ENCODE measurements at places on chromosomes 2 and 18.

DNA sequence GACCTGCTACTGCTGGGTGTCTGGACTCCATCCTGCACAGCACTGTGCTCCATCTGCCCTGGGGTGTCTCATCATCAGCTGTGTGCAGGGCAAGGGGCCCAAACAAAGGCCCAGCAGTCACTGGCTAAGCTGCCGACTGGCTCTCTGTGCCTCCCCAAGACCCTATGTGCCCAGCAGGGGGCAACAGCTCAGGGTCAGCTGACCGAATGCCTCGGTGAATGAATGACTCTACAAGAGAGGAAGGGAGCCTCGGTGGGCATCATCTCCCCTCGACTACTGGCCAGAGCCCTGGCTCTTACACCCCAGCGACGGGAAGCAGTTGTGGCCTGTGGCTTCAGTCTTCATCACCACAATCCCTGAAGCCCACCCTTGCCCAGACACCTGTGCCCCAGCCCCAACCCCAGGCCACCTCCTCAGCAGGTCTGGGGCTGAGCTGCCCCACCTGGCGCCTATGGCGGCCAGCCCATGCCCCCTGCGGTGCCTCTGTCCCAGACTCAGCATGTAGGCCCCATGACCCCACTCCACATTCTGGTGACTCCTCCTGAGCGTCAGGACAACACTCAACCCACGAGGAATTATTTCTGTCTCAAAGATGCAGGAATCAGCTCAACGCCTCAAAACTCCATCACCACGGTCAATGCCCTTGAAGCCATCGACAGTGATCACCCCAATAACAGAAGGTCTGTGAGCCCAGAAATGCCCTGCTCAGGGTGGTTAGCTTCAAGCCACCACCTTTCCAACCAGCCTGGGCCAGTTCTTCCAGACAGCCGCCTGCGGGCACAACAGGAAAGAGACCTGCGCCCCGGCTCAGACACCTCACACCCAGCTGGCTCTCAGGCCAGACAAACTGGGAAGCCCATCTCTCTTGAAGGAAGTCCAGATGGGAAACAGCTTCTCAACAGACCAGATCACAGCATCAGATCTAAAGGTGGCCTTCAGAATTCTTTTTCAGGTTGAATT is 1.6 kb upstream of the GPR17 start:
- no peak for DNase-seq

- DNase-seq: no peak
These were observed 216.0 kb upstream of the SH3BP4 start for GRCh38 chr2:234735829-234736228.

- DNase-seq: no peak
These were observed 23.4 kb upstream of the TANK start for GRCh38 chr2:161136696-161137324.

GRCh38 chr2:12050396-12050795 is 304.0 kb downstream of the LPIN1 start:
- no peak for DNase-seq

DNA sequence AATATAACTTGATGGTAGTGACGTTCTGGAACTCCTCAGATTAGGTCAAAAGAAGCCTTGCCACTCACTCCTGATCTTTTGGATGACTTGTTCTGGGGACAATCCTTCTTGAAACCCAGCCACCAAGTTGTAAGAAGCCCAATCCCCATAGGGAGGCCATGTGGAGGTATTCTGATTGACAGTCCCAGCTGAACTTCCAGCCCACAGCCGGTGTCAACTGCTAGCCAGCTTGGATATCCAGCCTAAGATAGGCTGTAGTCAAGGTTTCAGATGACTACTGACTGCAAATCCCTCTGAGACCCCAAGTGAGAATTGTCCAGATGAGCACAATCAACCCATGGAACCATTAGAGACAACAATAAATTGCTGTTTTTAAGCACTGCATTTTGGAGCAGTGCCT is 31.4 kb downstream of the EIF2AK2 start:
- DNase-seq: no peak

DNA sequence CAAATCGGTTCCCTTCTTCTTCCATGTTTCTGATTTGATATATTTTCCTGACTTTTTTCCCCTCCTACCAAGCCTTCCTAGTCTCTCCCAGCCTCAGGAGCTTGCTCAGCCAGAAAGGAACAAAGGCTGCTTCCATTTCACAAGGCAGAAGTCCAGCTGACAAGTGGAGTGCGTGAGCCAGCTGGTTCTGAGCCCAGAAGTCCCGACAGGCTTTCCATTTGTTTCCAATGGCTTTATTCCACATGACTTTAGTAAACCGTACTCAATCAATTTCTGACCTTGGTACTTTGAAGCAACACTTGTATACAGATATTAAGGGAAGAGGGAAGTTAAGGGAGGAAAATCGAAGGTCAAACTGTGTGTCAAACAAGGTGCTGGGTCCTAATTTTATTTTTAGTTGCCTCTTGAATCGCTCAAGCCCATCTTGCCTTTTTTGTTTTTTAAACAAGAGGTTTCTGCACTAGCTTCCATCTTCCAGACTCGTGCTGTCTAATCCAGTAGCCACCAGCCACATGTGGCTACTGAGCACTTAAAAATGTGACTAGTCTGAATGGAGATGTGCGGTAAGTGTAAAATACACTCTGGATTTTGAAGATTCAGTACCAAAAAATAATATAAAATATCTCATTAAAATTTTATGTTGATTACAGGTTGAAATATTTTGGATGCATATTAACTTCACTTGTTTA is 36.2 kb downstream of the WIPF1 start:
- no peak for DNase-seq

DNA sequence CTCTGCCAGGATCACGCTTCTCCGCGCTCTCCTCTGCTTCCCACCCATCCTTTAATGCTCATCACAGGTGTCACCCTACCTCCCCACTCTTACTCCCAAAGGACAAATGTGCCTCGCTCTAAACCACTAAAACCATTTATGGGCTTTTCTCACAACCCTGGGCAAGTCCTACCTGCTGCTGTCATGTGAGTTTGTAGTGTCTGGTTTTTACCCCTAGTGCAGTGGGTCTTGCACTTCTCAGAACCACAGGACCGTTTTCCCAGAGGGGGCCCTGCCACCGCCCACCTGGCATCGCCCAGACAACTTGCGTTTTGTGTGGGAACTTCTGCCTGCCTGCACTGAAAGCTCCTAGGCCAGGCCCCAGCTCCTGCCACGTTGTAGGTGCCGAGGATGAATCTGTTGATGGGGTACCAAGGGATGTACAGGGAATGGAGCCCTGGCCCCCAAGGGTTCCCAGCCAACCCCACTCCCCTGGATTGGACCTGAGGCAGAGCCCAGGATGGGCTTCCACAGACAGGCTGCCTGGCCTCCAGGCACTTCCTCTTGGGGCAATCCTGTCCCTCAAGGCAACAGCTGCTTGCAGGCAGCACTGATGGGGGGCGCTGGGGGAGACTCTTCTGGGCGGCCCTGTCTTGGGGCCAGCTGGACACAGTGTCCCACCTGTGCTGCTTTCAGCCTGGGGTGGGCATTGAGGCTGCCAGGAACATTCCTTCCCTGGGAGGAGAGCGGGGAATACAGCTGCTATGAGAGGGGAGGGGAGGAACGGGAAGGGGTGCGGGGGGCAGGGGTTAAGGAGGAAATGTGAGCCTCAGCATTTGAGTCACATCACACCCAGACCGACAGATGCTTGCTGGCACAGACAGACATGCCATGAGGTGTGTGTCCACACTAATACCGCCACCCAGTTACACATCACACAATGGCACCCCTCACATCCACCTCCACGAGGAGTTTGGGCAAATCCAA is 176.3 kb downstream of the ZFP36L2 start:
- DNase-seq: no peak

GRCh38 chr18:77144046-77144445 is 11.5 kb upstream of the MBP start:
- DNase-seq: no peak

- DNase-seq: no peak
These were observed 13.2 kb downstream of the ATG16L1 start for GRCh38 chr2:233264667-233265066.

GRCh38 chr2:159613091-159613490 is 3.3 kb downstream of the BAZ2B start:
- DNase-seq: no peak

GRCh38 chr18:43314941-43315340 is 37.7 kb upstream of the SYT4 start:
- DNase-seq: no peak

- DNase-seq: no peak
These were observed 949 bp downstream of the CDC42EP3 start for GRCh38 chr2:37670378-37671008.

- no peak for DNase-seq
These were observed 9.8 kb upstream of the INO80D start for GRCh38 chr2:206095536-206096332.

GRCh38 chr2:174518395-174518794 is 31.6 kb upstream of the GPR155 start:
- DNase-seq: no peak

DNA sequence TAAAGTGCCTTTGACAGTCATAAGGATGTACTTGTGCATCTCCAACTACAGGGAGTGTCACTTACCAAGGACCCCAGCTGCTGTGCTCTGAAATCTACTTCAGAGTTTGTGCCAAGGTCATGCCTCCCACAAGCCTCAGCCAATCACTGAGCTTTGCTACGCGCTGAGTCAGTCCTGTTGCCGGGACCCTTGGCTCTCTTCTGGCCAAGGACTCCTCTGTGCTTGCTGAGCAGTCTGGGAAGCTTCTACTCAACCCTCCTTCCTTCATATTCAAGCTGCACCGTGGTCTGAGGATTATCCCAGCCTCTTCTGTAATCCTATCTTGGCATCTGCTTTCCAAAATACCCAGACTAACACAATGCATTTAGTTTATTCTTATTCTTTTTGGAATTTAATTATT is 398.9 kb upstream of the FANCL start:
- no peak for DNase-seq

GRCh38 chr2:172843902-172844715 is 108.5 kb downstream of the RAPGEF4 start:
- DNase-seq: no peak

GRCh38 chr2:145067549-145068030 is 547.7 kb upstream of the ZEB2 start:
- DNase-seq: no peak

DNA sequence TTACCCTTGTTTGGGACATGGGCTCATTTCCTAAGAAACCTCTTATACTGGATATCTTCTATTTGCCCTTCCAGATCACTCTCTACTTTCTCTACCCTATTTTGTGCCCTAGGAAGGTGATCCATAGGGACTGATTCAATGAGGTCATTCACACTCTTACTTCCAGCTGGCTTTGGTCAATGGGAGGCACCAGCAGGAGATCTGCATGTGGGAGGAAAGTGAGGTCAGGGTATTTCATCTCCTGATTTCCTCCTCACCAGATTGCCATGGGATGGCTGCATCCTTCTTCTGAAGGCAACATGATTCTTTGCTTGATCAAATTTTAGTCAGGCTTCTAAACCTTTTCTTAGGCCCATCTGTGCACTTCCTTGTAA is 15.2 kb downstream of the M1AP start:
- no peak for DNase-seq

DNA sequence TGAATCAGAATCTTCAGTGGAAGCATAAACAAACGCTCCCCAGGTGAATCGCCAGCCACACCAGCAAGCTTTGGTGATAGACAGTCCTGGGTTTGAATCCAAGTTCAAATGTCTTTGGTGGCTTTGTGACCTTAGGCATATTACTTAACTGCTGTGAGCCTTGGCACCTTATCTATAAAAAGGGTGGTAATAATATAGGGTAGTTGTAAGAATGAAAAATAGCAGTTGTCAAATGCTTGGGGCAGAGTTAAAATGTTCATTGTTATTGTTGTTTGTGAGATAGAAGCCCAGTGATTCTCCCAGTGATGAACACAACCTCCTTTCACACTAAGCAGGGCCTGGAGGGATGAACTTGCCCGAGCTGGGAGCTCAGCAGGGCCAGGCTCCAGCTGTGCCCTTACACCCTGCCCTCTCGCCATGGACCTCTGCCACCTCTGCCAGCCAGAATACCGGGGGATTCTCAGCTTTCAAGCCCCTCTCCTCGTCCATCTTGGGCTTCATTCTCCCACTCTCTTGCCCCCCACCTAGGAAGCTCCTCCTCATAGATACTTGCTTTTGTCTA is 6.1 kb upstream of the TMBIM1 start:
- no peak for DNase-seq

DNA sequence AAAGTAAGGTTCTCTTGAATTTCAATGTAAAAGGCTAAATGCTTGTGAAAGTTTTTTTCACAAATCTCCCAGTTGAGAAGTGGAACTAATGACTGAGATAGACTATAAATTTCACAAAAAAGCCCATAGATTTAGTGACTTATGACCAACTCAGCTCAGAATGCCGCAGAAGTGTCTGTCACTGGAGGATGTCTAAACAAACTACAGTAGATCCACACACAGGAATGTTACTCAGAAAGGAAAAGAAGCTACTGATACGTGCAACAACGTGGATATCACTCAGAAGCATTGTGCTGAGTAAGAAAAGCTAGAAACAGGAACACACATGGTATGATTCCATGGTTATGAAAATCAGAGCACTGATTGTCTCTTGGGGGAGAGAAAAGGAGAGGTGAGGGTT is 151.9 kb downstream of the DOCK10 start:
- no peak for DNase-seq

DNA sequence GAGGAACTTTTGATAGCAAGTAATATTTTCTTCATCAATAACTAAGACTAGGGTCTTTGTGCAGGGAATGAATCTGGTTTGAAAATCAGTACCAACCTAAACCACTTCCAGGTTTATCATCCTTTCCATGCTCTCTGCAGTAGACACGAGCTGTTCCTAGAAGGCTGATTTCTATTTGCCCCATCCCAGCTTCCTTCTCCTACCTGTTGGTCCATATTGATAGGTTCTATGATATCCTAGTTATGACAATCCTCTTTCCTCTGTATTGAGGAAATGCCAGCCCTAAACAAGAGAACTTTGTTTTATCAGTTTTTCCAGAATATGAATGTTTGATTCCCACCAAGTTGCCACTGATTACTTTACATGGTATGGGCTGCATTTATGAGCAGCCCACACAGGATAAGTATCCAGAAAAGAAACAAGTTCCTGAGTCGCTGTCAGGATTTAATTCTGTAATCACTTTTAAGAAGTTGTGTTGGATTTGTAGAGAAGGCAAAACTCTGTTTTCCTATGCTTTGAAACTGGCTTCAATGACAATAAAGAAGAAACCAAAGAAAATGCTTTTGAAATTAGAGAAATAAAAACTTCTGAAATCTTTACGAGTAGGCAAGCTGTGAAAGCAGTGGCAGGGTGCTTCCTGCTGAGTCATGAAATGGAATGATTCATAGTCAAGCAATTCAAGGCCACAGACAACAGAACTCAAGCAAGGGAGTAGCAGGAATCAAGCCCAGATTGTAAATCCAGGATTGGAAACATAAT is 37.3 kb upstream of the TANK start:
- no peak for DNase-seq

DNA sequence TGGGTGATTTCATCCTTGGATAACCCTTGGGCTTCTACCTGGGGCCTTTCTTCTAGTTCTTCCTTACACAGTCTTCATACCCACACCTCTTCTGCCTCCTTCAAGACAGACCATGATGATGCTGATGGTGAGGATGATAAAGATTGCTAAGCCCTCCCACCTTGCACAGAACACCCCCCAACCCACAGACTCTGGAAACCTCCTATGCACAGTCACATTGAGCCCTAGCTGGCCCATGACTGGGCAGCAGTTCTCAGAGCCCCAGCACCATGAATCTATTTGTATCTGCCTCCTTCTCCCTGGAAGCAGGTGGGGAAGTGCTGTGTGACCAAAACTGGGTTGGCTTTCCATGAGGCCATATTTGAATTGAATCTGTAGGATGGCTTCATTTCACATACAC is 99.8 kb downstream of the EN1 start:
- DNase-seq: no peak

Data from endothelial cell (in vitro differentiated cells).